ENCODE measurements at places on chromosomes 7 and 10.
A peak's percentile ranks its signal among the peaks of the same experiment; 100 is the strongest.

DNA sequence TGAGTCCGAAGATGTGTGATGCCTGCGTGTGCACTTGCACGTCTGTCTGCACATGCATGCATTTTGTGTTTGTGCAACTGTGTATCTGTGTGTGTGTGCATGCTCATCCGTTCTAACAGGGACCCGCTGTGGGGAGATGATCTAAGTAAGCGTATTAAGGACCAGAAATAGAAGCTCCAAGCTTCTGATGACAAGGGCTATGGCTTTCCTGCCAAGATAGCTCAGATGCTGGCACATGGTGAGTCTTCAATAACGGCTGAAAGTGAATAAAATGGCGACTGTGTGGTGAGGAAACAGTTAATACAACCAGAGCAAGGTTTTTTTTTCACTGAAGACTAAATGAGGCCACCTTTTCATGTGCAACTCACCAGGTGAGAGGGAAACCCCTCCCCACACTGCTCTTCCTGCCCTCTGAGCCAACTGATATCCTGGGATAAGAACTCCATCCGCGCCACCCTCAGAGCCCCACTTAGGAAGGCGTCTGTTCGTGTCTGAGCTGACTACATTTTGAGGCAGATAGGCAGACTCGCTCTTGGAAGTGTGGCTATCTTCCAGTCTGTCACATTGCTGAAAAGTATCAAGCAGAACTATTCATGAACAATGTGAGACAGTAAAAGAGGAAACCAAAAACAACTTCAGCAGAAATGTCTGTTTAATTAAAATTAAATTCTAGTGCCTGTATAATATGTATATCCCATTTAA is 47.4 kb upstream of the TCERG1L start:
- no peak for DNase-seq

DNA sequence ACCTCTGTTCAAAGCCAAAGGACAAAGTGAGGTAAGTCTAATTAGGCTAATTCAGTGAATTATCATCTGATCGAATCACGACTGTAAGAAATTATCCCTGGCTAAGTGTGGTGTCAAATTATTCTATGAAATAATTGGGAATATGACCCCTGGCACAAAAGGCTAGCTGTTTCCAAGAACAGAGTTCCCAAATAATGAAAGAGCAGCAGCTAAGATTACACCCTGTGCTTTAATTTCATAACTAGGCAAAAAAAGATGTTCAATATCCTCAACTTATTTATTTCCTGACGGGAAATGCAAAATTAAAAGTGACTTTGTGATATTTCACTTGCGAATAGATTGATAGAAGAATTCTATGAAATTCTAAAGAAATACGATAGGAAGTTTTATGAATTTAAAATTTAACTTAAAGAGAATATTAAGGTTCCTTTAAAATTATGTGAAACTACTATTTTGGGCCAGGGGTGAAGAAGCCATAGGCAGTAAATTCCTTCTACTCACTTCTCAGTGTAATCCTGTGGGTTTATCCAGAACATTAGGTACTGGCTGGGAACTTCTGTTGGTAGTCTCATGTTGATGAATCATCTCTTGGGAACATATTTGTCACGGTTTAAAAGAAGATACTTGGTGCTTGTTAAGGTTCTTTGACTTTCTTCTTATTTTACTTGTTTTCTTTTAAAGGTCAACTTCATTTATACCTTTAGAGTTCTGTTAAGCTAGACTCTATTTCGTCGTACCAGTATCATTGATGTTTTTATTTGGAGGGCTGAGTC is 148.5 kb downstream of the POLR1F start:
- DNase-seq, result no peak

DNA sequence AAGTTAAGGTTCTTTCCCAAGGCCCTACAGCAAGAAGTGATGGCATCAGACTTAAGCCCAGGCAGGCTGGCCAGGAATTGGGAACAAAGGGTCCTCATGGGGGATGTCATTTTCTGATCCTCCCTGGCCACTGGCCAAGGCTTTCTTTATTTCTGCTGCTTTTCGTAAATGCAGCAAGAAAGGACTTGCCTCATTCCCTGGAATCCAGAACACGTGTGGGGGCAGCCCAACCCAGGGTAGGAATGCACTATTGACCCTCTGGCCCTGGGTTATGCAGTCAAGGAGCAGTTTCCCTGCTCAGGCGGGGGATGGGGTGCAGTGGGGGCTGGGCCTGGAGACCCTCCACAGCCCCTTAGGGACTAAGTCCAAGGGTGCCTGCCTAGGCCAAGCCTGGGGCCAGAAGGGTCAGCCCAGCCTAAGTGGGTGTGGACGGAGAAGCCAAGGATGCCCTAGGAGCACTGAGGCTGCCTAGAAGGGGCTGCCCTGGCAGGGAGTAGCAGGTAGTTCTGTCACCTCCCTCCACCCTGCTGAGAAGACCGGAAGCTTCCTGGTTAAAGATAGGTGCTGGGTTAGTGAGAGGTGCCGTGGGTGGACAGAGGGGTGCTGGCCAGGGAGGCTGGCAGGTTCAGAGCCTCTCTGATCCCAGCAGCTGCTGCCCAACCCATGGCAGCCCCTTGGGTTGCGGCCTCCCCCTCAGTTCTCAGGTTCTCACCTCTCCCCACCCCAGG is 179.2 kb downstream of the SH3PXD2A start:
- no peak for DNase-seq

- DNase-seq, result peak; percentile 81
Measured at GRCh38 chr10:129057856-129058663, 409.0 kb upstream of the MGMT start.

- no peak for DNase-seq
Measured at GRCh38 chr7:44163591-44163990, 22.5 kb upstream of the MYL7 start.

DNA sequence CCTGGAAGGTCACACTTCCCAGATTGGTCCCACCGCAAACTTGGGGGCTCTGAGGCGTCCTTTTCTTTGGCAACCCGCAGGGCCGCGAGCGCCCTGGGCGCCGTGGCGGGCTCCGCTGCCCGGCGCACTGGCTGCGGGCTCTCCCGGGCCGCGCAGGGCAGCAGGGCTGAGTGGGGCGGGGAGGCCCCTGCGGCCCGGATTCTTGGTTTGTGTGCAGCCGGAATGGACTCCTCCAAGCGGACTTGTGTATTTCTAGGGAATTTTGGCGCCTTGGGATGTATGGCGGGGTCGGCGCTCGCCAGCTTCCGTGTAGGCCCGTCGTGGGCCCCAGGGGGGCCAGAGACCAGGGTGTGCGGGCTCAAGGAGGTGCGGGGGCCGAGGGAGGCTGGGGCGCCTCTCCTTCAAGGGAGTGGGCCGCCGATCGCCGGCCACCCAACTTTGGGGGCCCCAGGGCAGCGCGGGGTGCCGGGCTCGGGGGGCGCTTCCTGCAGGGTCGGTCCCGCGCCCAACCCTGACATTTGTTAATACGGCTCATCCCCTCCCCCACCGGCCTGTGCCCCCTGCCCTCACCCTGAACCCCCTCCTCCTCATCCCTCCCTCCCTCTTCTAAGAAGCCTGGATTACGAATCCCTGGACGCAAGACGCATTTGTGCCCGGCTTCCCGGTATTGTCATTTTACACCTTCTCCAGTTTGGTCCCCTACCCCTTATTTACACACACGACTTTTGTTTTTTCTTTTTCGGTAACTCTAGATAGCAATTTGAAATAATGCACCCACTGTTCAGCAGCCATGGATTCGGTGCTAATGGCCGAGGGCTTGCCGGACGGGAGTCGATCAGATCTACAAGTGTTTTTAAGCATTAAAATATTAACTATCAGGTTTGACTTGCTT is 2.5 kb downstream of the TCF7L2 start:
- DNase-seq, result no peak

DNA sequence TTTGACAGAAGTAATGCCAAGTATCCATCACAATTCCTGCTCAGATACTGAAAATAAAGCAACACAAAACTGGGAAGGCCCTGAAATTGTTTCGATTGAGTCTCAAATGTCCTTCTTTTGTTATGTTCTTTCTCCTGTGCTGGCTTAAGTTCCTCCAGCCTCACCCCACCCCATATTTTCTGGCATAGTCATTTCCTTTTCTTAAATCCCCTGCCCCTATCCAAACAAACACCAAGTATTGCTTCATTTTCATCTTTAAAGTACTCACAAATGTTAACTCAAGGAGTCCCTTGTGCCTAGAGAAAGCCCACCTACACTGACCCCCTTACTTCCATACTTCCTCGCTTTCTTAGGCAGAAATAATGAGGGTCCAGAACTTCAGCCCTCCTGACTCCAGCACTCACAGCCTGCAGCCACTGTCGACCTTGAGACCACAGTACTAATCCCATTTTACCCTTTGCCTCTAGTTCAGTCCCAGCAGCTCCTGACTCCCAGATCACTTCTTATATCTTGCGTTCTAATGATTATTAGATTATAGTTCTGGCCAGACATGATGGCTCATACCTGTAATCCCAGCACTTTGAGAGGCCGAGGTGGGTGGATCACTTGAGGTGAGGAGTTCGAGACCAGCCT is 73.2 kb upstream of the ST8SIA6 start:
- DNase-seq, result no peak

DNA sequence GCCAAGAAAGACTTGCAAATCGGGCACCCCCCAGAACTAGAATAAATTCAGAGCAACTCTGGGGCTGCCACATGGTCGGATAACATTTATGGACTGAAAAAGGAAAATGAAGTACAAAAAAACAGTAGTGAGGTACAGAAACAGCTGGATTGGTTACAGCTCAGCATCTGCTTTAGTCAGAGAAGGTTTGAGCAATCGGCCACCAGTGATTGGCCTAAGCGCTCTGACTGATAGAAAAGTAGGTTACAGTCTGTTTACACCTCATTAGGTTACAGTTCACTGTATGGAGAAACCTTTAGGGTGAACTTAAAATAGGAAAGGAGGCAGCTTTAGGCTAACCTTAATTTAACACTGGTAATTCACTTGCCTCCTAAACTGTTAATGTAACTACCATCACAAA is 102.0 kb upstream of the DKK1 start:
- no peak for DNase-seq

DNA sequence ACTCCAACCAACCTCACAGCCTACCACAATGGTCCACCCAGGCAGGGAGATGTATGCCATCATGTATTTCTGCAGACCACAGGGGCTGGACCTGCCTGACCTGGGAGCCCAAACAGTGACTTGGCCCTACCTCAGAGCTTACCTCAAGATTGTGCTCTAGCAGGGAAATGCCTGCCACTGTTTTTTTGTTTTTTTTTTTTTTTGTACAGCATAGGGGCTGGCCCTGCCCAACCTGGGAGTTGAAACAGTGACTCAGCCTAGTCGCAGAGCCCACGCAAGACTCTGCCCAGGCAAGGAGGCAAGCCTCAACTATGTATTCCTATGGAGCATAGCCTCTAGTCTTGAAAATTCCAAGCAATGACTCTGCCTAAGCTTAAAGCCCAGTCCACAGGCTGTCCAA is 39.3 kb upstream of the CDK6 start:
- DNase-seq, result no peak

- DNase-seq, result no peak
Measured at GRCh38 chr10:61321041-61321857, 131.9 kb downstream of the TMEM26 start.

- DNase-seq, result no peak
Measured at GRCh38 chr10:23338886-23339285, 5.7 kb downstream of the C10orf67 start.

- DNase-seq, result peak; percentile 88
Measured at GRCh38 chr7:65006094-65006992, at the start of gene ERV3-1. ERV3-1 (minus strand) TSS chr7:65006687; CDS start chr7:64993026, 13,661 bp downstream.

Measured in CD8-positive, alpha-beta T cell (primary cell).